ENCODE measurements at places on chromosomes 11 and 22. TPM values are rescaled to one million over a fixed set of nuclear protein-coding genes. Genes with fewer than 3 reads are reported as not detected.

DNA sequence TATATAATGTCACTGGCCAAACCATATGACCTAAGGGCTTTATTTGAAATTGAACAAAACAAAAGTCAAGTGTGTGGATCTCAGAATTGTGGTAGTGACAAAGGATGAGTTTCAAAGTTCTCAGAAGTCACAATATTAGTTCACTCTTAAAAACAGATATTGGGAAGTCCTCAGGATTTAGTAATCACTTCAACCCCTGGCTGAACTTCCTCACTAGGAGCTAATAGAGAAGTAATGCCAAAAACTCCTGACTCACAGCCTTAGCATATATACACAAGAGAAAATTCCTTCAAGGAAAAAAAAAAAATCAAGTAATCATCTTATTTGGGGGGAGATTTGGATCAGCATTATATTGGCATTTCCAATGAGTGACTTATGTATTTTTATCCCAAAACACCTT is 75.6 kb upstream of the APOA1 start:
- no peak for DNase-seq

SNX32 gene
- not detected for total RNA-seq

GRCh38 chr11:102552447-102553194 is 22.1 kb upstream of the MMP7 start:
- no peak for DNase-seq

GDPD4 gene
- total RNA-seq: not detected

GRCh38 chr11:10490398-10491241 is 35.6 kb downstream of the AMPD3 start:
- DNase-seq: peak; percentile 84

DNA sequence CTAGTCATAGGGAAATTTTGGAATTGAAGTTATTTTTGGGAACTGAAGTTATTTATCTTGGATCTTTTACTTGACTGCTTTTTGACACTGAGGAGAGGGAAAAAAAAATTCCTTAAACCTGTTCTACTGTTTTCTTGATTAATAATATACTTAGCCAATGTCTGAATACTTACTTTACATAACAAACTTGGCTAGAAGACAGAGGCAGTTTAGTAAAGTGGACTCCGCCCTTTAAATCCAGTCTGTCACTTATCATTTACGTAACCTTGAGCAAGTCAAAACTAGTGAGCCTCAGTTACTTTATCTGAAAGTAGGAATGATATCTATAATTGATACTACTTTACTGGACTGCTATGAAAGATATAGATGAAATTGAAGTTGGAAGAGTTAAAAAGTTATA is 19.5 kb downstream of the CTSC start:
- no peak for DNase-seq

GRCh38 chr11:123103326-123103980 is 41.5 kb upstream of the HSPA8 start:
- DNase-seq: peak; percentile 20

Measured in psoas muscle (tissue), 8 donors.